Ovary (tissue), 10 donors: ENCODE measurements at places on chromosomes 2 and 18. TPM values are rescaled to one million over a fixed set of nuclear protein-coding genes. Genes with fewer than 3 reads are reported as not detected.
A peak's percentile ranks its signal among the peaks of the same experiment; 100 is the strongest.

The AGAP1 gene
- total RNA-seq, result 32.2 TPM

The SGPP2 gene
- total RNA-seq, result 1.7 TPM

The GPR55 gene
- not detected for total RNA-seq

The AFF3 gene
- 40.8 TPM for total RNA-seq

The SLC5A7 gene
- 0.54 TPM for total RNA-seq

The NYAP2 gene
- total RNA-seq, result not detected

The NEU4 gene
- total RNA-seq, result 7.2 TPM

The GPR17 gene
- not detected for total RNA-seq

The FSIP2 gene
- 2.2 TPM for total RNA-seq

The ZNF519 gene
- 9.2 TPM for total RNA-seq

The WDR7 gene
- 26.3 TPM for total RNA-seq

The TSGA10 gene
- total RNA-seq, result 35.5 TPM

The PAIP2B gene
- 9.0 TPM for total RNA-seq

GRCh38 chr2:150143087-150143536, 344.4 kb downstream of the RND3 start:
- no peak for DNase-seq

DNA sequence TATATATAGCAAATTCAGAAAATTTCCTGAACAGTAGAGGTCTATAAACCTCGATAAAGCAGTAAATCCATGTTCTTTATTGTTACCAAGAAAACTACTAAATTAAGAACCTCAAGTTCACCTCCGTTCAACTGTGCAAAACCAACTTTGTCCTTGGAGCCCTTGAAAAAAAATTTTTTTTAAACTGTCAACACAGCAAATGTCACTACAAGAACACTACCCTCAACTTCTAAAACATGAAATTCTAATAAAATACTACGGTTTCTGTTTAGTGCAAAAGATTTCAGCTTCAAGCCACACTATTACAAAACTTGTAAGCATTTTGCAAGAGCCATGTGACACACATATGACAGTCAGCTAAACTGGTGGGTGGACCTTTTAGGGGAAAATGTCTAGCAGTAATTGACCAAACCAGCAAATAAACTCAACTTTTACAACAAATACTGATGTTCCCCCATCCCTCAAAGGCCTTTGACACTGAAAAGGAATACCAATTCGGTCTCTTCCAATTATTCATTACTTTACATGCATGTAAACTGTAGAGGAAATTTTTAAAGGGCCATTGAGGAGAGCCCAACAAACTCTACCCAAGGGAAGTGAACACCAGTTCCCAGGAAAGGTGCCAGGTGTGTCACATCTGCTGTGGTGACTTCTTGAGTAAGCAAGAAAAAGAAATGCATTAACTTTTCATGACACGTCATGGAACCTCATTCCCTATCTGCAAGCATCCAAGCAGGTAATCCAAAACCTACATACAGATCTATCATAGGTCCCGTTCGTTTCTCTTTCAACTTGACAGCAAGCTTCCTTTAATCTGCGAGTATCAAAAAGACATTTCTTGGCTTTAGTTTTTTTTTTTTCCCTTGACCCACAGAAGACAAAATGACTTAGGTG, 1.4 kb downstream of the RAB1A start:
- no peak for DNase-seq

- no peak for DNase-seq
Measured at GRCh38 chr2:138016351-138017087, 52.2 kb downstream of the HNMT start.

GRCh38 chr2:74067221-74067747, 80.4 kb downstream of the BOLA3 start:
- DNase-seq, result no peak

DNA sequence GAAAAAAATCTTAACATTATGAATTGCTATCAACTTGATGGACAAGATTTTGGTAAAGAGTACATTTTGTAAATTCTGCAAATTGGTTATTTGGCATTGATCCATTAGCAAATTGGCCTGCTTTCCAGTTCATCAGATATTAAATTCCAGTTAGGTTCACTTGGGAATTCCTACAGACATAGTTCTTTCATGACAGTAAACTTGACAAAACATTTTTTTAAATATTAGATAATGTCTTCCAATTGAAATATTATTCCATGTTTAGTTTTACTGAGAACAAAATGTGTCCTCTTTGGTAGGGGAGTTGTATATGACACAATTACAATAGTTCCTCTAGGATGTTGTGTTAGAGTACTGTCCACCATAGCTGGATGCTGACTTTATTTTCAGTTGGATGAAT, 141.9 kb downstream of the LCLAT1 start:
- no peak for DNase-seq

- peak; percentile 92 for DNase-seq
Measured at GRCh38 chr2:176128982-176129796, at the start of gene HOXD8. TSS of gene HOXD8 (plus strand) at chr2:176129705. CDS start at chr2:176130367, 662 bp downstream.

GRCh38 chr18:34913837-34914661, 127.2 kb upstream of the MAPRE2 start:
- no peak for DNase-seq

- DNase-seq, result no peak
Measured at GRCh38 chr18:24719791-24720190, 259.4 kb downstream of the HRH4 start.

DNA sequence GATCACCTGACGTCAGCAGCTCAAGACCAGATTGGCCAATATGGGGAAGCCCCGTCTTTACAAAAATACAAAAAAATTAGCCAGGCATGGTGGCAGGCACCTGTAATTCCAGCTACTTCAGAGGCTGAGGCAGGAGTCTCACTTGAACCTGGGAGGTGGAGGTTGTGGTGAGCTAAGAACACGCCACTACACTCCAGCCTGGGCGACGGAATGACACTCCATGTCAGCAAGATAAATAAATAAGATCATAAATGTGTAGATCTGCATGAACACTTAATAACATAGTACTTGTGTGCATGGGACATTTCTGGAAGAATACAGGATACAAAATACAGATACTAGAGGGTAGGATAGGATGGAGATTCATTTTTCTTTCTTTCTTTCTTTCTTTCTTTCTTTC, 9.1 kb downstream of the EHD3 start:
- no peak for DNase-seq

GRCh38 chr2:176479961-176480360, 210.7 kb downstream of the MTX2 start:
- no peak for DNase-seq

DNA sequence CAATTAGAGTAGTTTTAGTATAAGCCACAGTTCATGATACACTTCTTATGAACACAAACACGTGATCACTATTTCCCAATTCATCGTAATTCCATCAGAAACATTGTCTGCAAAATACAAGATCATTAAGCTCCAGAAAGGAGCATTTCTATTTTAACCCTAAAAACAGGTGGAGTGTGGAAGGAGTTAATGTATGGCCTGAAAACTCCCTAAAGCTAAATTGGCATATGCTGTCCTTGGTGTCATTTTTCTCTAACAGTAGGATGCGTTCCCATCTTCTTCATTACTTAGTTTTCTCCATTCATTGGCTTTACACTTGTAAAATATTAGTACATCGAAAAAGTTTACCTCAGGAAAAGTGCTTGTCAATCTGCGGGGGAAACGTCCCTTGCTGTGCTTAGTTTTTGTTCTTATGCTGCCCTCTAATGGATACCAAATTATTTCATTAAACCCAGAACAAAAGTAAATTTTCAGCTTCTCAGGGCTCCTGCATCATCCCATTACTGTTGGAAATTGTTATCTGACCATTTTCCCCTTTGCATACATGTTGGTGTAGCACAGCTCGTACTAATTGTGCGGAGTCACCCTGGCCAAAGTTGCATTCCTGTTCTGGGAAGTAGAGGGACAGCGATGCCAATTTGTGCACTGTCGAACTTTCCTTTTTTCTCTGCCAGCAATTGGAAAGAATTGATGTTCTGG, 153.4 kb downstream of the GPD2 start:
- peak; percentile 27 for DNase-seq

DNA sequence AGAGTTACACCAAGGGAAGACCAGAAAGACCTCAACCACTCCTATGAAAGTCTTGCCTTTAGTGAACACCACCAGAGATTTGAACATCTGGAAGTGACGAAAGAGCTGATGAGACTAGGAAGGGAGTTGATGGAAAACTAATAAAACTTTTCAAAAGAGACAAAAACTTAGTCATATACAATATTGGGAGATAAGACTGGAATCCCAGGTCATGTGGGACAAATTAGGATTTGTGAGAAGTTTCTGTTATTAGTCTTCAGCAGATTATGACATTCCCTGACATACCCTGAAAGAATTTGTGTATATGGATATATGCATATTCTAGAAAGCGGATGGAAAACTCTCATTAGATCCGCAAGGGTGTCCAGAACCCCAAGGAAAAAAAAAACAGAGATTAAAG, 145.0 kb upstream of the LTBP1 start:
- no peak for DNase-seq

GRCh38 chr18:77897606-77898005, 648.0 kb downstream of the GALR1 start:
- no peak for DNase-seq

- DNase-seq, result no peak
Measured at GRCh38 chr2:104678181-104678580, 175.7 kb upstream of the POU3F3 start.

- no peak for DNase-seq
Measured at GRCh38 chr2:121993682-121994081, 238.2 kb downstream of the TSN start.

- DNase-seq, result no peak
Measured at GRCh38 chr18:23340661-23341060, 112.4 kb upstream of the RIOK3 start.

GRCh38 chr2:190136825-190137224, 74.3 kb upstream of the MSTN start:
- DNase-seq, result no peak
